ENCODE measurements at places on chromosomes 1 and 21.

DNA sequence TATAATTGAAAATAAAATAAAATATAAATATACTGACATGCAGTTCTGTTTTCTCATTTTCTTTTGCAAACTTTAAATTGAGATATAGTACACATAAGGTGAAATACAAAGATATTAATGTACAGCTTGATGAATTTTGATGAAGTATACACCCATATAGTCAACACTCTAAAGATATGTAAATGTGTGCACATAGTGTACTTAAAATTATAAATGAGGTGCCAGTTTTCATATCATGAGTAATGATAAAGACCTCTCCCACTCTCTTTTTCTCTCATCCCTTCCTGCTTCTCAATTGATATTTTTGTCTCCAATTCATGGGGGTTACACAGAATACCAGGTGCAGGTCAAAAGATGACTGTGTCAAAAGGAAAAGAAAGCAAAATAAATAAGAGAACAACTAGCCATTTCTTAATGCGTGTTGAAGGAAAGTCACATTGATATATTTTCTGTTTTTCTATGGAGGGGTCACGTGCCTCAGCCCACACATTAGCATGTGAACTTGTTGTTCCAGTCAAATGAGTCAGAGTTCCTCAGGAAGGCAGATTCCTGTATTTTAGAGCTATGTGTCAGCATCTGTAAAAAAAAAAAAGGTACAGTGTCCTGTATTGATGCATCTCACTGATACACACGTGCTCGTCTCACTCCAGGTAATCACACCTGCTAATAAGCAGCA, 64.3 kb upstream of the HOOK1 start:
- DNase-seq, result no peak

- DNase-seq, result no peak
Measured at GRCh38 chr1:153040950-153041631, at the start of gene SPRR2D. Gene SPRR2D (minus strand): TSS chr1:153041120. CDS start chr1:153040346, 774 bp downstream.

- DNase-seq, result no peak
Measured at GRCh38 chr1:173017792-173018191, 32.9 kb downstream of the TNFSF18 start.

- DNase-seq, result no peak
Measured at GRCh38 chr1:115771094-115771846, 2.8 kb upstream of the CASQ2 start.

GRCh38 chr1:235818632-235819136, 48.0 kb downstream of the LYST start:
- no peak for DNase-seq

GRCh38 chr1:234670967-234671626, 61.1 kb upstream of the IRF2BP2 start:
- no peak for DNase-seq

- no peak for DNase-seq
Measured at GRCh38 chr1:87915771-87916170, 587.1 kb downstream of the LMO4 start.

DNA sequence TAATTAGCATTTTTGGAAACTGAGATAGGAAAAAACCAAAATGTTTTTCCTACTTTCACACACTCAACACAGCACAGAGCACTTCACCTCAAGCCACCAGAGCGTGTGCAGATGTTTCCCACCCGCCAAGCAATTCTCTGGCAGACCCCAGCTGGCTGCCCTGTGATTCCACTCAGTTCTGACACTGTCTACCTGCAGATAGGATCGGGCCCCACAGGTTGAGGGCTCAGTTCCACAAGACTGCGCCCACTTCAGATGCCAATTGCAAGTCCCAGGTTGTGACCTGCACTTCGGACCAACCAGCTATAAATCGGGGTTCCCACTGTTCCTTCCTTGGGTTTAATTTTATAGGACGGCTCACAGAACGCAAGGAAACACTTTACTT, 9.9 kb downstream of the KIAA1614 start:
- DNase-seq, result no peak

GRCh38 chr1:15042866-15043265, 110.7 kb upstream of the TMEM51 start:
- DNase-seq, result no peak

DNA sequence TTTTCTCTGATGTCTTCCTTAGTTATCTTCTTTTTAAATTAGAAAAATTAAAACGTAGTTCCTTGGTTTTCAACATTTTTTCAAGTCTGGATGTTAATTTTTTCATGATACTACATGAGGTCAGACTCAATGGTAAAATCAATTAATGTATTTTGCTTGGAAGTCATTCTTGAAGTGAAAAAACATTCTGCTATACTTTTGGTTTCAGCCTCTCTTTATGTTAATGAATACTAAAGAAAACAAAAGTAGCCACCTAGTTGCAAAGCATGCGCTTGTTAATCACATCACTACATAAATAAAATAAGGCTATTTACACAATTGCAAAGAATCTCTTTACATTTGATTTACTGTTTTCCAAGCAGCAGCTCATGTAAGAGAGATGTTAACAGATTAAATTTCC, 170.4 kb downstream of the LIPI start:
- no peak for DNase-seq

GRCh38 chr1:179003512-179004066, 22.1 kb upstream of the FAM20B start:
- no peak for DNase-seq

DNA sequence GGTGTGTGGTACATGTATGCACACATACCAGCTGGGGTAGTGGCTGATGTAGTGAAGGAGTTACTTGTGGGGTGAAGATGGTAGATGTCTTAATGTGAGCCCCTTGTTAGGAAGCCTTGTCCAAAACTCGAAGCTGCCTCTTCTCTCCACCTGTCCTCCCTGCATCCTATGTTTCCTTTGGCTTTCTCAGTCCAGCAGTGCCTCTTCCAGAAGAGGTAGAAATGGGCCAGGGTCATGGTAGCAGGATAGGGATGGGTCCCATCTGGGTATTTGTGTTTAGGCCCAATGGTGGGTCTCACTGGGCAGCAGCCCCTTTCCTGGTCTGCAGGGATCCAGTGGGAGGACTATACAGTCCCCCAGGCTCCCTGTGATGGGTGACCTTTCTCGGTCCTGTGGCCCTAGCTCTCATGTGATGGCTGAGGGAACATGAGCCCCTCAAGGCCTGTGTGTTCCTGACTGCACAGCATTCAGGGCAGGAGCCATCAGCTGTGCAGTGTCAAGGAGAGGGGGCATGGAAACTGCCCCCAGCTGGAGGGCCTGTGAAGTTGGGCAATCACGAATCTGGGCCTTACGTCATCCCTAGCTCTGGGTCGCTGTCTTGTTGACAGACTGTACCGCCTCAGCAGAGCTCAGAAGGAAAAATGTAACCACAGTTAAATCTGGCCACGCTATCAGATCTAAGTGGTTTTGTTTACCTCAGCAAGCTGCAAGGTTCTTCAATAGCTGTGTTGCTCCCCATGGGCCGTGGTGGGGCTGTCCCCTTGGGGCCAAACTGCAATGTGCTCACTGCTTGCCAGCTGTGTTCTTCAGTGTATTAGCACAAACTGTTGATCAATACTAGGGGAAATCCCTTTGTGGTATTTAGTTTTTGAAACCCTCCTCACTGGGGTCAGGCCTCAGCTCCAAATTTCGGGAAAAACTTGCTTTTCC, 82.7 kb downstream of the NOS1AP start:
- DNase-seq, result no peak

DNA sequence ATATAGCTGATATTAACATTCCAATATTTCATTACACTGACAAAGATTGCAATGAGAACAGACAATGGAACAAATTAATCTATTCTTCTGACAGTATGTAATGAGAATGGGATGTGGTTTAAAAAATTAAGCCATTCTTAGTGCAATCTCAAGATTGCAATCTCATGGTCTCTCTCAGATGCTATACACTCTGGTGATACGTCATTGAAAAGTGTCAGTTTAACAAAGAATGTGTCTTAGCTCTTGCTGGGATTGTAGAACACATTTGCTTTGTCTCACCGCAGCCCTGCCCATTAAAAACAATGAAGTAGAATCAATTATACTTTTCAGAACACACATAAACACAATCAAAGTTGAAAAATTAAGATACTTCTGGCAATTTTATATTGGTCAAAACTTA, 55.2 kb downstream of the LRRC53 start:
- DNase-seq, result no peak

Data from stimulated activated CD4-positive, alpha-beta T cell treated with anti-CD3 and anti-CD28 coated beads, Interleukin-2, amount 100 ng/mL, for 4 hours (primary cell).